Nucleus accumbens (tissue), 56 donors: ENCODE measurements at places on chromosomes 7 and 10.

- DNase-seq, result no peak
Measured at GRCh38 chr7:47239931-47240421, 341.9 kb downstream of the TNS3 start.

DNA sequence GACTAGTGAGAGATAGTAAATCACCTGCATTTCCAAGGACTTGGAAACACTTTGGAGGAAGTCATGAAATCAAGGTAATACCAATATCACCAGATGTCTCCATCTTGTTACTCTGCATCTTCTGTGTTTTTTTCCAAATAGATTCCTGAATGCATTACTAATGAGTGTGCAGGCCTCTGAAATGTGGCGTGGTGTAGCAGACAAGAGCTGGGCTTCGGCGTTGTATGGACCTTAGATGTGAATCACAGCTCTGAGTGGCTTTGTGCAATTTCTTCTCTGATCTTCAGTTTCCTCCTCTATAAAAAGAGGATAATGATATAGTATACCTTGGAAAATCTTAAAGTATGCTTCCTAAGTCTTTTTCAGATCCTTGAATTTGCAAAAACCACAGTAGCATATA, 9.6 kb upstream of the MYPN start:
- no peak for DNase-seq

DNA sequence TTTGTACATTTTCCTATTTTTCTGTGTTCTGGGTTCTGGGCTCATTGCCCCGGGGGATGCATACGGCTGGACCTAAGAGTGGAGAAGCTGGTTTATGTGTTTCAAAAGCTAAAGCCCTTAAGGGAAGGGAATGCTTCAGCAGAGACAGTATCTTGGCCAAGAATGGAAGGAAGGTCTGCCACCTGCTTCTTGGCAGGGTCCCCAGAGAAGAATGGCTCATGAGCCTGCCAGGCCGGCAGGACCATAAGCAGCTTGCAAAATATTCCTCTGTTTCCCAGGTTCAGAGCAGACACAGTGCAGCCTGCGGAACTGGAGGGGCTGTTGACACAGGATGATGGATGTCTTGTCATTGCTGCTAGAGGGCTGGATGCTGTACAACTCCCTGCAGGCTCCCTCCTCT, 7.8 kb upstream of the ABHD11 start:
- no peak for DNase-seq

- DNase-seq, result no peak
Measured at GRCh38 chr10:117014835-117015234, 9.8 kb upstream of the SHTN1 start.

DNA sequence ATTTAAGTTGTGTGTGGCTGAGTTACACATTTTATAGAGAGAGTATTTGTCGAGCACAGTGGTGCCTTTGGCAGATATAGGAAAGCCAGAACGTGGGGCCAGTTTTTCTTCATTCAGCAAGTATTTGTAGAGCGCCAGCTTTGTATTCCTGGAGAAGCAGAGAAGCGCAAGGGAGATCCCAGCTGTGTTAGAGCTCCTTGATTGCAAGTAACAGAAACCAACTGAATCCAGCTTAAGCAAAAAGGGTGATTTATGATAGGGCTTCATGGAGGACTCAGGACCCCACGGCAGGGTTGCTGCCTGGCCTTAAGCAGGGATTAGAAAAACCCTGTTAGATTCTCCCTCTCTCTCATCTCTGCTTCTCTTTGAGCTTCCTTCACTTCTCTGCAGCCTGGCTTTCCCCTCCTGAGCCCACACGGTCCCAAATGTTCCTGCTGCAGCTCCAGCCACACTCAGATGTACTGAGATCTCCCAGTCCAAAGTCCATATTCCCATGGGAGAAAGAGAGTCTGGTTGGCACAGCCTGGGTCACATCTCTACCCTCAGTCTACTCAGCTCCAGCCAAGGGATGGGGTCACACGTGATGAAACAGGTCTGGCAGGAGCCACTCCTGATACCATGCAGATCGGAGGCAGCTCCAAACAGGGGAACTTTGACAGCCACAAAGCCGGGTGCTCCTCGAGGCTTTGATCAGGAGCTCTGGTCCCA, 16.7 kb downstream of the UBTD1 start:
- no peak for DNase-seq

- no peak for DNase-seq
Measured at GRCh38 chr7:41699516-41699915, 3.4 kb downstream of the INHBA start.

GRCh38 chr10:62199584-62199983, 69.1 kb downstream of the RTKN2 start:
- DNase-seq, result no peak

GRCh38 chr7:125256446-125256845, 326.8 kb upstream of the POT1 start:
- no peak for DNase-seq

DNA sequence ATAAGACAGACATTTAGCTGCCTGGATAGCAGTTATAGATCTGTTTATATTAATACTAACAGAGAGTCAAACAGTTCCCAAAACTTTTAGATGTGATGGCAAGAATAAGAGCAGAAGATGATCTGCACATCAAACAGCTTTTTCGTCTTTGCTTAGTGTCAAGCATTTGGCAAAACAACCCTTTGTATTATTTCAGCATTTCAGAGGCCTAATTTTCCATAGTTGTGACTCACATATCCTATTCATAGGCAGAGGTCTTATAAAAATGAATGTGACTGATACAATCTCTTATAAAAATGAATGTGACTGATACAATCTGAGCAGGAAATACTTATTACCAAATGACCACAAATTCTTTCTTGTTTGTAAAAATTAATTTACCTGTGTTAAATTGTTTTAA, 71.2 kb downstream of the LRRTM3 start:
- no peak for DNase-seq

- DNase-seq, result no peak
Measured at GRCh38 chr10:95573964-95574604, 12.9 kb upstream of the SORBS1 start.

DNA sequence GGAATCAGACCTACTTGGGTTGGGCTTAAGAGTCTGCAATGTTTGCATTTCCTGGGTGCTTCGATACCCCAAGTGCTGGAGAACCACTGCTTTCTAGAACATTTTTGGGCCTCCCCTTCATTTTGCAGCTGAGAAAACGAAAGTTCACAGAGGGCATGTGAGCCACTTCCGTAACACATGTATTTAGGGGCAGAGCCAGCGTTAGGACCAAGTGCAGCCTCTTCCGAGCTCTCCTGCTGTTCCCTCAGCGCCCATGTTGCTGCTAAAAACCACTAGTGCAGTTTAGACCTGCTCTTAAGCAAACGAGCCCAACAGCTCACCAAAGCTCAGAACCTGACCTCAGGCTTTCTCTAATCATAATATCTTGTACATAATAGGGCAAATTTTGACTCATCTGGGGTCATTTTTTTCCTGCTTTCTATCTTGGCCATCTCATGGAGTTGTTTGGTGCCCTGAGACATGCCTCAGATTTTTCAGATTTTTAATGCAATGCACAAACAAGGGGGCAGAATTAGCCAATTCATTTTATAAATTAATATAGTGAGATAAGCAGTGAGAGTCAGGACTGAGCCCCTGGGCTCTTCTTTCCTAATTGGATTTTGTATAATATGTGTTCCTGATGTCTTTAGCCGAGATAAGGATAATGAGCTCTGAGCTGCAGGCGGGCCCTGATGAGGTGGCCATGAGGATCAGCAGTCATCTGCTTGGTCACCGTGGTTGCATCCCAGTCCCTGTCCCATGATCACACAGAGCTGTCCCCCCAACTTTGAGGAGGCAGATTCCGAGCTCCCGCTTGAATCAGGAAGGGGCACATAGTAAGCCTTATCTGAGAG, 12.9 kb downstream of the BAG3 start:
- no peak for DNase-seq

DNA sequence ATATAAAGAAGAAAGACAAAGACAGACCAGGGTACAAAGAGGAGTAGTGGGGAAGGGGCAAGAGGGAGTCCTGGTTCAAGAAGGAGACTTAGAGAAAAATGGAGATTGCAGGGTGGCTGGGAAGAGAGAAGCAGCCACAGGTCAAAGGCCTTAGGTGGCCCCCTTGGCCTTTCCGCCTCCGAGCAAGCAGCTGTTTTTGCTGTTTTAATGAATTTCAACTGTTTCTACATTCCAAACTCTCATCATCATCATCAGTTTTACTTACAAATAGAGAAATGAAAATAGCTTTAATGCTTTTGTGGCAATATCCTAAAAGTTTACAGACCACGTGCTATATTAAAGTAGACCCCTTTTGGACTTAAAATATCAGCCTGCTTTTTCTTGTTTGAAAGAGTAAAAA, 399.7 kb downstream of the EXOC4 start:
- DNase-seq, result no peak

DNA sequence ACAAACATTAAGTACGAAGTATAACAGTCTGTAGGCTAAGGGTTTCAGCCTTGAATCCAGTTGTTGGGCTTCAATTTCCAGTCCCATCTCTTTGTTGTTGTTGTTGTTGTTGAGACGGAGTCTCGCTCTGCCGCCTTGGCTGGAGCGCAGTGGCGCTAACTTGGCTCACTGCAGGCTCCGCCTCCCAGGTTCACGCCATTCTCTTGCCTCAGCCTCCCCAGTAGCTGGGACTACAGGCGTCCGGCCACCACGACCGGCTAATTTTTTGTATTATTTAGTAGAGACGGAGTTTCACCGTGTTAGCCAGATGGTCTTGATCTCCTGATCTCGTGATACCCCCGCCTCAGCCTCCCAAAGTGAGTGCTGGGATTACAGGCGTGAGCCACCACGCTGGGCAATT, 464.9 kb downstream of the ANKRD7 start:
- no peak for DNase-seq

- no peak for DNase-seq
Measured at GRCh38 chr10:52729271-52730104, 43.1 kb downstream of the MBL2 start.

- no peak for DNase-seq
Measured at GRCh38 chr7:50821457-50822008, 38.8 kb upstream of the GRB10 start.

DNA sequence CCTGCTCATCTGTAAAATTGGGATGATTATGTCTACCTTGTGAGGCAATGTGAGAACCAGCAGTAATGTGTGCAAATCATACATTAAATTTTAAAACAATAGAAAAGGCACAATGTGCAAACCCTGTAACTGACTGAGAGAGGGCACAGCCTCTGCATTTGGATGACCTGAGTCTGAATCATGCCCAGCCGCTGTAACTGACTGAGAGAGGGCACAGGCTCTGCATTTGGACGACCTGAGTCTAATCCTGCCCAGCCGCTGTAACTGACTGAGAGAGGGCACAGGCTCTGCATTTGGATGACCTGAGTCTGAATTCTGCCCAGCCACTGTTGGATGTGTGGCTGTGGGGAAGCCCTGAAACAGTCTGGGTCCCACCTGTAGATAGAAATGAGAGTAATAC, 351.5 kb upstream of the SHH start:
- no peak for DNase-seq

DNA sequence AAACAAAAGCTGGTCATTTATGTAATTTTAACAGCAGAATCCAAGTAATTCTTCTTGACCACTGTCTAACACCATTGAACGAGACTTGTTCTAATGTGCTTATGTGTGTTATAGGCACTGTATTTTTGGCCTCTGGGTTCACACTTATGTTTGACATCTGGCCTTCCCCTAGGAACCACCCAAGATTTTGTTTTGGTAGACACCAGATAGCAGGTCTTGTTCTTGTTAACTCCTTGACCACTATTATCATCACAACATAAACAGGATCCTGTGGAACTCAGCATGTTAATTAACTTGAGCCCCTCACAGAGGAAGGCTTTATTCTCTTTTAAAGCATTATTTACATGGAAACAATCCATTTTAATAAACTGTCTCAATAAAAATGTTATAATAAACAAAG, 167.7 kb downstream of the SEMA3D start:
- no peak for DNase-seq

GRCh38 chr10:24616536-24616935, 107.2 kb downstream of the ARHGAP21 start:
- no peak for DNase-seq

- no peak for DNase-seq
Measured at GRCh38 chr7:40899151-40899550, 764.3 kb downstream of the SUGCT start.

GRCh38 chr7:72217151-72217550, 195.0 kb downstream of the CALN1 start:
- no peak for DNase-seq

DNA sequence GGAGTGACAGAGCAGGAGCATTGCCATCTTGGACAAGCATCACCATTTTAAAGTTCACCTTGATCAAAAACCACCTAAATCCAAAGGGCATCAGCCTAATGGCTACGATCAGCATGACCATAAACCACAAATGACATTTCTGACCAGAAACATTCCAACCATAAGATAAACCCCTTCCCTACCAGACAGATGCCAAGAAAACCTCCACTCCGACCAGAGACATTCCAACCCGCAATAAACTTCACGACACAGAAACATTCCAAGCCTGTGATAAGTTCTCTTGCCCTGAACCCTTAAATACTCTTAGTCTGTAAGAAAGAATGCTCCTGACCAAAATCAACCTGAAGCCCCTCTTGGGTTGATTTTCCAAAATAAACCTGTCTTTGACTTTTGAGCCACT, 606.9 kb downstream of the POM121L12 start:
- no peak for DNase-seq

DNA sequence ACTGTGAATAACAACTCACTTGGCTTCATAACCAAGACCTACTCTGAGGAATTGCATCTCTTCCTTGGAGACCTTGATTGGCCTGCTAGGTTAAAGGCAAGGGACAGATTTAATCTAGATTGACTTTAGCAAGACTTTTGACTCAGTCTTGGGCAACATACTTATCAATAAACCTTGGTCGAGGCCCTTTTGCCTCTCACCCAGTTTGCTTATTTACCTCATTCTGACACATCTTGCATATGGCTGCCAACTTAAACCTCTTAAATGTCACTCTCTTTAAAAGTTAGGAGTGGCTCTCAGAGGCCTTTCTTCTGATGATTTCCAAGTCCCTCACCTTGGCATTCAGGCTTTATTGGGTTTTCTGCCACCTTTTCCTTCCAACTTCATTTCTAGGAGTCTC, 124.5 kb downstream of the BAMBI start:
- no peak for DNase-seq

GRCh38 chr10:131206111-131206995, 105.2 kb downstream of the TCERG1L start:
- no peak for DNase-seq

DNA sequence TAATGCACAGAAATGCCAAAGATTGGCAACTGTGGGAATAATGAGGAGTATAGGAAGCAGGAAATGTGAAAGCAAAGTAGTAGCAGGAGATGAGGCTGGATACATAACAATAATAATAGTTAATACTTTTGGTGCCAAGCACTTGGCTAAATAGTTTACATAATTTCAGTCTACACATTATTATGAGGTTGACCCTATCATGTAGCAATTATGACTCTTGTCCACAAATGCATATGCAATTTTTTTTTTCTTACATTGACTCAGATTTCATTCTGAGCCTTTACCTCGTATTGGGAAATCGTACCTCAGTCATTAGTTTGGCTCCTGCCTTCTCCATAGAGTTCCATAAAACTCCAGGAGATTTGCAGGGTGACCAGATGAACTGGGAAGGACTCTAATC, 219.9 kb downstream of the SUGCT start:
- no peak for DNase-seq

DNA sequence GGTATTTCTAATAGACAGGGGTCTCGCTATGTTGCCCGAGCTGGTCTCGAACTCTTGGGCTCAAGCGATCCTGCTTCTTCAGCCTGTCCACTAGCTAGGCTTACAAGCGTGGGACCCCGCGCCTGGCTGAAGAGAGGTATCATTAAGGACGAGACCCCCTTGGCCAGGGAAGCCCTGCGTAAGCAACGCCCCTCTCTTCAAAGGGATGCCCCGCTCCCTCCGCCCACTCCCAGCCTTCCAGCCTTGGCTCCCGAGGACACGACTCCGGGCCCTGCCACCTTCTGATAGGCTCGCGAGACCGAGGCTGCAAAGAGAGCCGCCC, 220 bp upstream of the ZKSCAN5 start:
- no peak for DNase-seq
